ENCODE measurements at places on chromosomes 3 and 15.

GRCh38 chr3:190862209-190863118, at the start of gene GMNC:
GMNC (minus strand) TSS chr3:190862694; CDS start chr3:190862615, 79 bp downstream.
- H3K4me3 ChIP-seq = peak within 1 kb of the TSS; percentile 73
- no peak for DNase-seq
- H3K36me3 ChIP-seq = no peaks in the 10 kb centered on the region

GRCh38 chr3:120982608-120983320, 74.8 kb downstream of the STXBP5L start:
- no peak overlapping the region for H3K4me3 ChIP-seq
- no peaks in the 10 kb centered on the region for H3K27me3 ChIP-seq
- no peak for DNase-seq
- no peak overlapping the region for H3K27ac ChIP-seq

GRCh38 chr3:194872669-194872977, 186.9 kb downstream of the FAM43A start:
- peaks cover 27% of the 10 kb centered on the region for H3K4me1 ChIP-seq
- peak overlapping the region; percentile 88 for H3K27ac ChIP-seq
- no peaks in the 10 kb centered on the region for H3K36me3 ChIP-seq

GRCh38 chr3:45464336-45465170, 76.2 kb downstream of the LARS2 start:
- no peak for DNase-seq
- peaks cover 3% of the 10 kb centered on the region for H3K36me3 ChIP-seq
- no peak overlapping the region for H3K4me3 ChIP-seq
- no peaks in the 10 kb centered on the region for H3K27me3 ChIP-seq
- H3K27ac ChIP-seq = peak overlapping the region; percentile 46

GRCh38 chr15:26051761-26052675, 188.9 kb upstream of the ATP10A start:
- H3K4me3 ChIP-seq = no peak overlapping the region
- H3K27ac ChIP-seq = no peak overlapping the region
- no peaks in the 10 kb centered on the region for H3K27me3 ChIP-seq

GRCh38 chr3:5657106-5657505, 469.6 kb downstream of the EDEM1 start:
- DNase-seq = no peak
- no peak overlapping the region for H3K27ac ChIP-seq
- H3K4me3 ChIP-seq = no peak overlapping the region
- no peaks in the 10 kb centered on the region for H3K4me1 ChIP-seq
- no peaks in the 10 kb centered on the region for H3K36me3 ChIP-seq
- no peaks in the 10 kb centered on the region for H3K27me3 ChIP-seq

- peaks cover 19% of the 10 kb centered on the region for H3K27me3 ChIP-seq
- no peak overlapping the region for H3K4me3 ChIP-seq
- no peak overlapping the region for H3K27ac ChIP-seq
- no peaks in the 10 kb centered on the region for H3K36me3 ChIP-seq
- DNase-seq = no peak
- H3K4me1 ChIP-seq = peaks cover 21% of the 10 kb centered on the region
These were observed 43.0 kb upstream of the TLE3 start for GRCh38 chr15:70140543-70141375.

GRCh38 chr3:151584566-151584965, 123.7 kb upstream of the IGSF10 start:
- no peaks in the 10 kb centered on the region for H3K36me3 ChIP-seq
- no peak overlapping the region for H3K27ac ChIP-seq
- DNase-seq = no peak

DNA sequence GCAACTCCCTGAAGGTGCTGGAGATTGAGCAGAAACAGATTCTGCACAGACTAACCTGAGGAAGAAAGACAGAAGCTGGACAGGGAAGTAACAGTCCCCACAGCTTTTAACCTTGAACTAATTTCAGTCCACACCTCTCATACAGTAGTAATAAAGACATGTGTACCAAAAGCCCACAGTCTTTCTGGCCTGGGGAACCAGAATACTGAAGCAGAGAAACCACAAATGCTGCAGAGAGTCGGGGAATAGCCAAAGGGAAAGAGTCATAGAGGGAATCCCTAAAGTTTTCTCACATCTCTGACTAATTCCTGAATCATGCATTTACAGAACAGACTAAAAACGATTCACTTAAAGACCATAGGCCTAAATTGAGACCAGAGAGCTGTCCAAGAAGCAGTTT, 503.4 kb upstream of the NECTIN3 start:
- no peak overlapping the region for H3K4me3 ChIP-seq
- no peaks in the 10 kb centered on the region for H3K27me3 ChIP-seq
- no peaks in the 10 kb centered on the region for H3K4me1 ChIP-seq
- no peak overlapping the region for H3K27ac ChIP-seq

DNA sequence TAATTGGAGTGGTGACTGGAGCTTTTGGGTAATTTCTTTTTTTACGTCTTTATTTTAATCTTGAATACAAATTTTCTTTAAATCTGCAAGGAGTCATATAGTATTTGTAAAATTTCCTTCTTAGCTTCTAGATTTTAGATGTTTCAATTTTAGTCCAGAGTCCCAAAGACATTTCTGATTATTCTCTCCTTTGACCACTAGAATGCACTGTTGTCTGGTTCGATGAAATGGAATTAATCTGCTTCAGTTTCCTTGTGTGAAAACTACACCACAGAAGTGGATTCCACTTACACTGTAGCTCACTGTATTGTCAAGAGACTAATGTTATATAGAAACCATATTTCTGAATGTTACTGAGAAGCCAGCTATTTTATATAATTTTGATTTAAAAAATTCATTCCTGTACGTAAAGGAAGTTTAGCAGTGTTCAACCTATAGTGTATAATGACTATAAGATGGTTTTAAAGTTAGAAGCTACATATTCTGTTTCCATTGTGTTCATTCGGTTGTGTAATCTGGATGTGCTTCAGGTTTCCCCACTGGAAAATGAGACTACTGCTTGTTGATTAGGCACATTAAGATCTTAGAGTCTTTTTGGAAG, 6.1 kb downstream of the GRAMD1C start:
- no peak for DNase-seq
- H3K36me3 ChIP-seq = no peaks in the 10 kb centered on the region
- peaks cover 11% of the 10 kb centered on the region for H3K4me1 ChIP-seq
- no peaks in the 10 kb centered on the region for H3K27me3 ChIP-seq
- no peak overlapping the region for H3K27ac ChIP-seq
- H3K4me3 ChIP-seq = no peak overlapping the region

- no peaks in the 10 kb centered on the region for H3K36me3 ChIP-seq
- H3K27me3 ChIP-seq = no peaks in the 10 kb centered on the region
- no peak for DNase-seq
- H3K4me1 ChIP-seq = no peaks in the 10 kb centered on the region
- no peak within 1 kb of the TSS for H3K4me3 ChIP-seq
- no peak within 1 kb of the TSS for H3K27ac ChIP-seq
These were observed at the start of gene CD86 for GRCh38 chr3:122055215-122055614. CD86 (plus strand) TSS chr3:122055362; CDS start chr3:122055490, 128 bp downstream.

DNA sequence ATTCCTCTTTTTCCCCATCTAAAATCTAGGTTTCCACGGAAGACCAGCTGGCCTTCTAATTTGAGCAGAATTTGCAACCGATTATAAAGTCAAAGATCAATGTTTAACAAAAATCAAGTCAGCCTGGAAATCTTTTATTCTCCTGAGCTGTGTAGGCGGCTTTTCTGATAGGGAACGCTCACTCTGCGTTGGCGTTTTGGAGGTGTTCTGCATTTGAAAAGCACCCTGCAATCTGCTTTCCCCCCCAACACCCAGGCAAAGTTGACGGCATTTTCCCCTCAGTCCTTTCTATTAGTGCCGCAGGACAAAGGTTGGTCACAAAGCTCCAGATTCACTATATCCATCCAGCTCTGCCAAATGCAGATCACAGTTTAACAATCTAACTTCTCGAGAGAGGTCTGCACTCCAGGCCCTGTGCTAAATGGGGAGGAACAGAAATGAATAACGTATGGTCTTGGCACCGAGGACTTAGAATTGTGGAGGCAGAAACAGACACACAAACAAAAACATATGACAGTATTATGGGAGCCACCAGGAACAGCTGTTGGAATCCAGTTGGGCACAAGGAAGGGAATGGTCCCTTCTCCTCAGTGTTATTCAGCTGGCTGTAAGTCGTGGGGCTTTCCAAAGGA, 50.4 kb upstream of the LARS2 start:
- H3K27me3 ChIP-seq = peaks cover 27% of the 10 kb centered on the region
- no peak for DNase-seq
- no peak overlapping the region for H3K4me3 ChIP-seq
- H3K27ac ChIP-seq = no peak overlapping the region
- H3K36me3 ChIP-seq = no peaks in the 10 kb centered on the region
- no peaks in the 10 kb centered on the region for H3K4me1 ChIP-seq

DNA sequence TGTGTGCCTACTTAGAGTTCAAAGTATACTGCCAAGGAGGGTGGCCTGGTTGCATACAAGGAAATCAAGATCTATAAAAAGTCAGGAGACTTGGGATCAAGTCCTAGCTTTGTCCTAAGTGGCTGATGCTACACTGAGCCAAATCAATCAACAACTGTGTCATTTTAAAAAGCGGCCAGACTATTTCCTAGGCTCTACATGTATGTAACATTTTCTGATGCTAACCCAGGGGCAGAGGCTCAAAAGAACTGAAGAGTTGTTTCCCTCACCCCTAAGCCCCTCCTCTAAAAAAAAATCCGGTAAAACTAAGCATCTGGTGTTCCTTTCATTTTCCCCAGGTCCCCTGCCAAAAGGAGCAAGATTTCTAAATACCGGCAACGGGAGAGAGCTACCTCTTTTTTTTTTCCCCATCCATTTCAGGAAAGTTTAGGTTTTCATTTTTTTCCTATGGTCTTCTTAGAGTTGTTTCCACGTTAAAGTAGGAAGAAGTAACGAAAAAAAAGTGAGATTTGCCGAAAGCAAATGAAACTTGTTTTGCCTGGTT, 18.8 kb upstream of the CHD2 start:
- peaks cover 13% of the 10 kb centered on the region for H3K4me1 ChIP-seq
- H3K27me3 ChIP-seq = no peaks in the 10 kb centered on the region
- peak overlapping the region; percentile 71 for H3K4me3 ChIP-seq
- no peaks in the 10 kb centered on the region for H3K36me3 ChIP-seq

DNA sequence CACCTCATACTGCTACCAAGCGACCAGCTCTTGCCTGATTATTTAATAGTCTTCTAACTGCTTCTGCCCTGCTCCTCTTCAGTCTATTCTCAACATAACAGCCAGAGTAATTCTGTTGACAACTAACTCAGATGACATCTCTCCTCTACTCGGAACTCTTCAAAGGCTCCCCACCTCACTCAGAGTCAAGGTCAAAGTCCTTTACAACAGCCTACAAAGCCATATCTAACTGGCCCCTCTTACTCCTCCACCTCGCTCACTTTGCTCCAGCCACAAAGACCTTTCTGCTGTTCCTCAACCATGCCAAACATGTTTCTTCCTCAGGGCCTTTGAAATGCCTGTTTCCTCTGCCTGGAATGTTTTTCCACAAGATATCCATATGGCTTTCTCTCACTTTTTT, 43.6 kb downstream of the PIK3R4 start:
- no peak for DNase-seq
- no peaks in the 10 kb centered on the region for H3K4me1 ChIP-seq
- no peak overlapping the region for H3K27ac ChIP-seq
- H3K4me3 ChIP-seq = no peak overlapping the region
- H3K36me3 ChIP-seq = no peaks in the 10 kb centered on the region
- no peaks in the 10 kb centered on the region for H3K27me3 ChIP-seq

- no peaks in the 10 kb centered on the region for H3K4me1 ChIP-seq
- no peak overlapping the region for H3K4me3 ChIP-seq
- no peaks in the 10 kb centered on the region for H3K27me3 ChIP-seq
- DNase-seq = no peak
These were observed 123.8 kb downstream of the SV2B start for GRCh38 chr15:91223863-91224262.

DNA sequence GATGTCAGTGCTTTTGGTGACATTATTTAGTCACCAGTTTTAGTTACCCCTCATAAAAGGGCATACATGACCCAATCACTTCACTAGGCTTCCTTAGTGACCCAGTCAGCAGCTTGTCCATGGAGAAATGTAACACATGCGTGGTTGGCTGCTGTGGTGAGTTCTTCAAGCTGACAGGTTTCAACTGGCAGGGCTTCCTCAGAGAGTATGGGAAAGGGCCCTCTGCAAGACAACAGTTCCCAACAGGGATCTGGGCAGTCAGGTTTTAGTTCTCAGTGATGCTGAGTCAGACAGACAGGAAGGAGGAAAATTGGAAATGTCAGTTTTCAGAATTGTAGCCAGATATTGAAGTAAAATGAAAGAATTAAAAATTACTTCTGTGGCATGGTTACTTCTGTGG, 282.5 kb downstream of the TBL1XR1 start:
- DNase-seq = no peak
- no peaks in the 10 kb centered on the region for H3K27me3 ChIP-seq
- no peak overlapping the region for H3K27ac ChIP-seq
- H3K4me1 ChIP-seq = peaks cover 40% of the 10 kb centered on the region
- H3K36me3 ChIP-seq = no peaks in the 10 kb centered on the region
- H3K4me3 ChIP-seq = no peak overlapping the region

DNA sequence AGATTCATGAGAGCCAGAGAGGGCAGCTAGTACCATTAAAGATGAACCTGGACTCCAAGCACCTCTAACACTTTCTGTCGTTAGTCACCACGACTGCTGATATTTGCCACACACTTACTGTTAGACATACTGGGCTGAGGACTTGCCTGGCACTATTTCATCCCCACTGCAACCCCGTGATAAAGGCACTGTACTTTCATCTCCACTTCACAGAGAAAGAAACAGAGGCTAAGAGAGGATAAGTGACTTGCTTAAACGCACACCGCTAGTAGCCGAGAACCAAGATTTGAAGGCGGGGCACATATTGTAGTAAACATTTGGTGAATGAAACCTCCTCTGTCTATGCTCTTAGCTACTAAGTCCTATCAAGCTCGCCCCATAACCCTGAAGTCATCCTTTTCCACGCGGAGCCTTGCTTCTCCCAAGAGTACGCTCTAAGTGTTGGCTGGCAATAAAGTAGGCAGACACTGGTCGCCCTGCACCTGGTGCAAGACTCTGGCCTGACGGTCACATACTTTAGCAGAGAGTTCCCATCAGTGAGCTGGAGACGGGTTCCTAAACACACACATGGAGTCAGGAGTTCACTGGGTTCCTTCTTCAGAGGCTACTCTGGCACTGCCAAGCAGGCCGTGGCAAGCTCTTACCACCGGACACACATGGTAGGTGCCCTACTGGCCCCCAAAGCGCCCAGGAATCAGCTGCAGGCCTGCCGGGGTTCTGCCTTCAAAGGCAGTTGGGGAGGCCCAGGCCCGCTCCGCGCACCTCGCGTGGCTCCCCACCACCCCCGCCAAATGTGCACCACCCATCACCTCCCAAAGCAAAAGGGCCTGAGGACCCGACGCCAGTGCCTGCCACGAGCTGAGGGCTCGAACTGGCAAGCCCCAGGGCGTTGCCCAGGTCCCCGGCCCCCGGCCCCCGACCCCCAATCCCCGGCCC, 951 bp downstream of the POMGNT2 start:
- no peaks in the 10 kb centered on the region for H3K36me3 ChIP-seq
- H3K27me3 ChIP-seq = no peaks in the 10 kb centered on the region
- H3K27ac ChIP-seq = peak overlapping the region; percentile 64
- DNase-seq = no peak
- H3K4me3 ChIP-seq = peak overlapping the region; percentile 86
- peaks cover 35% of the 10 kb centered on the region for H3K4me1 ChIP-seq

GRCh38 chr15:73550190-73550589, 83.0 kb downstream of the NPTN start:
- no peak overlapping the region for H3K4me3 ChIP-seq
- DNase-seq = no peak
- H3K36me3 ChIP-seq = peaks cover 20% of the 10 kb centered on the region
- no peak overlapping the region for H3K27ac ChIP-seq

Data from esophagus squamous epithelium (tissue), 5 donors.